ENCODE measurements at places on chromosomes 6 and 20.

DNA sequence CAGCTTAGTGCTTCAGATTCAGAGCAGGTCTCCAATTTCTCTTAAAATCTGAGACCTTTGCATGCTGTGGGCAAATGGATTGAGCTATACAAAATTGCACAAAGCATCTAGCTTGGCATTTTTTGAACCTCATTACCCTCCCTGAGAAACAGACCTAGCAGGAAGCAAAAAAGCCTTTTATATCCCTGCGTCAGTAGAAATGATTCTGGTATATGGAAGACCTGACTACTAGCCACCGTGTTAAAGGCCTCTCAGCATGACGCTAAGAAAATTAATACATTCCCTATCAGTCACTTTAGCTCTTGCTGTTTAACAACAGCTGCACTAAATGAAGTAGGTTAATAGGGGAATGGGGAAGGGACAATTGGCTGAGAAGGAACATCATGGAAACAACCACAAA, 110.7 kb upstream of the SMLR1 start:
- no peak for DNase-seq

GRCh38 chr6:53707108-53707897, 41.7 kb upstream of the KLHL31 start:
- DNase-seq, result no peak

DNA sequence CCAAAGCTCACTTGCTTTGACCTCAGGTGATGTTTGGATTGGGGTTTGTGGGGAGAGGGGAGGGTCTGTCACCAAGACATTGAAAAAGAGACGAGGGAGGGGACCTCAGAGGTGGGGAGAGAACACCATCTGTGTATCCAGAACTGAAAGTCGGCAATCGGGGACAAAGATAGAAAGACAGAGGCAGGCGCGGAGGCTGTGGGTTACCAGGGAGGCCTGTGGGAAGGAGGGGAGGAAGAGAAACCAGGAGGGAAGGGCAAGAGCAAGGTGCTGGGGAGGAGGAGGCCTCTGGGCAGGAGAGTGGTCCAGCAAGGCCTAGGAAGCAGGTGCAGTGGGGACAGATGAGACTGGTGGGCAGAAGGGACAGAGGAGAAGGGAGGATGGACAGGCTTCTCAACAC, 211.2 kb downstream of the CDC5L start:
- DNase-seq, result no peak

- no peak for DNase-seq
Measured at GRCh38 chr6:137240168-137240567, 21.0 kb upstream of the IFNGR1 start.

- no peak for DNase-seq
Measured at GRCh38 chr20:24745617-24746350, 203.3 kb upstream of the CST7 start.

Data from stimulated activated CD4-positive, alpha-beta T cell treated with anti-CD3 and anti-CD28 coated beads, Interleukin-1b, Interleukin-23, amount 100 ng/mL, for 1 hour (primary cell).